CD4-positive, alpha-beta memory T cell (primary cell): ENCODE measurements at places on chromosomes 2 and 18. TPM values are rescaled to one million over a fixed set of nuclear protein-coding genes. Genes with fewer than 3 reads are reported as not detected.

DNA sequence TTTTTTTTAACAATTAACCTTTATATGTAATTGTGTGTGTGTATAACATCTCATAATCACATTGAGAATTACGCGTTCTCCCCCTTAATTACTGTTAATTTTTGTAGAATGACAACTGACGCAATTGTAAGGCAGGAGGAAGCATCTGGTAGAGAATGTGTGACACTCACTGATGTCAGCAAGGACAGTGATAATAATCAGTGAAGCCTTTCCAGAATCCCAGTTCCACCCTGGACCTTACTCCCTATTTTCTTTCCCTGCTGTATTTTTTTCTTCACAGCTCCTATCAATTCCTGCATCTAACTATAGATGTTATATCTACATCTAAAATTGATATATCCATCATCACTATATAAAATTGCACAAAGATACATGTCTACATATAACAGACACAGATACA is 16.1 kb upstream of the STRN start:
- DNase-seq: no peak

DNA sequence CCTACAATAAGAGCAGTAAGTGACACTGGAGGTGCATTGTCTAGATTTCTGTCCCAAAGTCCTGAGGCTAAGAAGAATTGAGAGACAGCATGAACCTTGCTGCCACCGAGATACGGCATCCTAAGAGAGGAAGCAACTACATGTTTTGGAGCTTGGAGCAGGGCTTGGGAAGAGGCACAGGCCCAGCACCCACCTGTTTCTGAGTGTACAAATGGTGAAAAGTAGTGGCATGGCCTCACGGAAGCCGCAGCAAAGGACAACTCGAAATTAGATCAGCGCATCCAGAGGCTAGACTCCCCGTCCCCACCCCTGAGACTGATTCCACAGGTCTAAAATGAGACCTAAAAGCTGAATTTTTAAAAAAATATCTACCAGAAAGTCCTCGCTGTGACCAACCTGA is 127.5 kb downstream of the PTGR3 start:
- DNase-seq: no peak

- DNase-seq: no peak
These were observed 194.2 kb upstream of the PKDCC start for GRCh38 chr2:41853427-41854191.

DNA sequence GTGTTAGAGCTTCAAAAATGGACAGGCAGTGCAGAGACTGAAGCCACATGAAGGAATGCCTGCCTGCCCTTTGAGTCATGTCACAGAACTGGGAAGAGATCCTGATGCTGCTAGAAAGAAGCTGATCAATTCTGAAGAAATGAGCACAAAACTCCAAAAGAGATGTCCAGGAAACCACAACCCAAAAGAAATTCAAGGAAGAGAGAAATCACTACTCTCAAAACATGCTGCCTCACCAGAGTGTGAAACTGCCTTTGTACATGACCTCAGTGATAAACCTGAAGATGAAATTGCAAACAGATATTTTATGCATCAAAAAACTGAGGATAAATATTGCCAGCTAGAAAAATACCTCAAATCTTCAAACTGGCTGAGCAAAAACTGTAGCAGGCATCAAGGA is 20.5 kb downstream of the USP40 start:
- DNase-seq: no peak

GRCh38 chr2:239804161-239805042 is 220.7 kb downstream of the NDUFA10 start:
- no peak for DNase-seq

- no peak for DNase-seq
These were observed 13.6 kb downstream of the SH3RF3 start for GRCh38 chr2:109142416-109143210.

GRCh38 chr2:4278392-4278791 is 575.0 kb downstream of the DCDC2C start:
- DNase-seq: no peak

Gene ATIC
- 85.1 TPM for total RNA-seq

DNA sequence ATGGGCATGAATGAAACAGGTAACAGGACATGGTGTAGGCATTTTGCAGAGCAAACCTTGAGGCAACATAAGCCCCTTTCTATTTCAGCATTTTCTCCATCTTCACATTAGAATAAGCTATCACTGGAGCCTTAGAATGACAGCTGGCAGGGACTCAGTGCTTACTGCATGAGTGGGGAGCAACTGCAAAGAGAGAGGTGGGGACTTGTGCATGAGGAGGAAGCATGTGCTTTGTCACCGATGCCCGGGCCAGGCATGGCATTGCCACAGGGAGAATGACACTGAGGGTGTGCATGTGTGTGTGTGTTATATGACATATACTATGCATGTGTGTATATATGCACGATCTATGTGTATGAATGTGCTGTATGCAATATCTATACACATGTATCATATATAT is 258.2 kb upstream of the RAB6C start:
- no peak for DNase-seq

DNA sequence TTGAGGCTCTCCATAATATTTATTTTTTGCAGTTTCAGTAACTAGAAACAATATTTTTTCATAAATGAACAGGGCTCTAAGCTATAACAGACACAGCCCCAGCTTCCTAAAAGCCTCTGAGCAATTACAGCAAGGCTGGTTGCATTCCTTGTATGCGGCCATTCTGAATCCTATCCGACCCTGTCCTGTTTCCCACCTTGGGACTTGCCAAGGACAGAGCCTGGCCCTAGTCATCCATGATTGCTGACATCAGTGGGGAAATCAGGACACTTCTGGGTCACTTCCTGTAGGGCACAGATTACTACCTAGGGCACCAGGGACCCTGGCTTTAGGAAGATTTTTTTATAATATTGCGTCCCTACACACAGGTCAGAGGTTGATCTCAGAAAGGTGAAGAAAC is 5.5 kb downstream of the TMEM177 start:
- no peak for DNase-seq

DNA sequence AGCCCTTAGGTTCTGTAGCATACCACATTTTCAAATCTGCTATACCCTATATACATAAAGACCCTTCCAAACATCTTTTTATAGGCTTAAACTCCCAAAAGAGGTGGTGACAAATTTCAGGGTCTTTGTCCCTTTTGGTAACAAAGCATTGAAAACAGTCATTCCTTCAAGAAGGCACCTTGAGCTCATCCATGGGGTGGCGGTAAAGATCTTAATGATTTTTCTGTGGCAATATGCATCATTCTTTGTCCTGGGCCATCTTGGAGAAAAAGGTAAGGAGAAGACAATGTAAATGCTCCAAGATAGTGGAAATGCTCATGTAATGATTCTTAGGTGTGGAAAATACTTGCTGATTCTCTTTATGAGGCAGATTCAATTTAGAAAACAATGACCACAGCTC is 890.5 kb downstream of the CNTNAP5 start:
- DNase-seq: no peak

GRCh38 chr2:71494523-71495155 is 41.3 kb downstream of the DYSF start:
- no peak for DNase-seq

Gene AFF3
- 3.9 TPM for total RNA-seq

GRCh38 chr18:48018851-48019250 is 88.4 kb upstream of the SMAD2 start:
- DNase-seq: no peak

- no peak for DNase-seq
These were observed 258.0 kb downstream of the MTX2 start for GRCh38 chr2:176526995-176527901.

GRCh38 chr18:13124411-13124810 is 94.1 kb upstream of the LDLRAD4 start:
- no peak for DNase-seq

DNA sequence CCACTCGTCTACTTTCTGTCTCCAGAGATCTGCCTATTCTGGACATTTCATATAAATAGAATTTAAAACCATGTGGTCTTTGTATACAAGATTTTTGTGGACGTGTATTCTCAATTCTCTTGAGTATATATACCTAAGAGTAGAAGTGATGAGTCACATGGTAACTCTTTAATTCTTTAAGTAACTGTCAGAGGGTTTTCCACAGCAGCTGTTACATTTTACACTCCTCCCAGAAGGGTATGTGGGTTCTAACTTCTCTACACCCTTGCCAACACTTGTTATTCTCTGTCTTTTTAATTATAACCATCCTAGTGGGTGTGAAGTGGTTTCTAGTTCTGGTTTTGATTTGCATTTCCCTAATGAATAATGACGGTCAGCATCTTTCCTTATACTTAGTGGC is 70.9 kb downstream of the MAP3K20 start:
- DNase-seq: no peak

Gene GCG
- not detected for total RNA-seq

- DNase-seq: no peak
These were observed 15.2 kb downstream of the KIDINS220 start for GRCh38 chr2:8822218-8822617.

GRCh38 chr18:44945888-44946401 is 265.3 kb downstream of the SETBP1 start:
- DNase-seq: no peak

- DNase-seq: no peak
These were observed 566.6 kb upstream of the VRK2 start for GRCh38 chr2:57479981-57480380.

Gene MC5R
- total RNA-seq: not detected

Gene SPATA3
- not detected for total RNA-seq

Gene GNAL
- total RNA-seq: 0.26 TPM

GRCh38 chr2:96526101-96526591 is 10.4 kb upstream of the ARID5A start:
- DNase-seq: no peak

Gene OXER1
- total RNA-seq: not detected

DNA sequence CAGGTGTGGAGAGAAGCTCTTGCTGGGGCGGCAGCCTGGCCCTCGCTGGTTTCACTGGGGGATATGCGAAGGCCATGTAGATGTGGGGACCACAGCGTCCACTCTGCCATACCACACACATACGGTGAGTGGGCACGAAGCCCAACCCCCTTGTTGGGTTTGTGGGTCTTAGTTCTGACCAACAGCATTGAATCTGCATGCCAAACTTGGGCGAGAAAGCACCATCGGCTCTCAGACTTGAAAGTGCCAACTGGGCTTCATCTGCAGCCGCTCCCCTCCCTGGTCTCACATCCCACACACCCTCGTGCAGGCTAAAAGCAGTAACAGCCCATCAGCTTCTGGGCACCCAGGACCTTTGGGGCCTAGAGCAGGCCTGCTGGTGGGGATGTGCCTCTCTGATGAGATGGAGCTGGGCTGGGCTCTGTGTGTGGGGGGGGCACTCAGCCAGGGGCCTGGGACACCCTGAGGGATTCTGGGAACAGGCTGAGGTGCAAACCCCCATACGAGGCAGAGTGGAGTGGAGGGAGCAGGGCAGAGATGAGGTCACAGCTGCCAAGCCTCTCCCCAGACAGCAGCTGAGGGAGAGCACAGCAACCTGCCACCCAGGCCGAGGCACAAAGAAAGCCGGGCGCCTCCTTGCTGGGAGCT is 264.4 kb downstream of the TWIST2 start:
- no peak for DNase-seq

Gene STPG4
- 0.58 TPM for total RNA-seq

Gene SLC1A4
- total RNA-seq: 10.3 TPM

- no peak for DNase-seq
These were observed 42.2 kb downstream of the RAB10 start for GRCh38 chr2:26076001-26076587.

Gene NDUFS1
- 53.4 TPM for total RNA-seq

Gene KCNJ3
- not detected for total RNA-seq

Gene FZD7
- total RNA-seq: 0.61 TPM

GRCh38 chr2:235102896-235103295 is 151.1 kb downstream of the SH3BP4 start:
- no peak for DNase-seq

- DNase-seq: no peak
These were observed 186.7 kb upstream of the RBMS1 start for GRCh38 chr2:160680294-160680693.

Gene RESP18
- not detected for total RNA-seq

Gene LRATD1
- total RNA-seq: not detected

DNA sequence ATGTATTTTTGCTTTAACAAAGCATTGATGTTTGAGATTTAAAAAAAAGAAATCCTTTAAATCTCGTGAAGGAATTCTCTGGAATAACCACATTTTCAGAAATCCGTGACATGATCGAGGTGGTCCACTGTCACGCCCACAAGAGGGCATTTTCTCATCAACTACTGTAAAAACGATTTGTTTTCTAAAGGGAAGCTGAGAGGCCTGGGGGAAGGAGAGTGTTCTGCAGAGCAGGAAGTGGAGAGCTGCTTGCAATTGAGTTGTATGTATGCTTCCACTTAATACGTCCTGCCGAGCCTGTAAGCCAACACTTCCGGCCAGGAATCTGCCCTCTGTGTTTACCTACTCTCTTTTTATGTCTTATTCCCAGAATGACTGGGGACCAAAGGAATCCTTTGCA is 19.4 kb downstream of the KLHL29 start:
- no peak for DNase-seq

GRCh38 chr2:88196490-88197087 is 26.4 kb downstream of the THNSL2 start:
- DNase-seq: no peak

Gene PLGLB2
- total RNA-seq: 3.3 TPM

- no peak for DNase-seq
These were observed 51.6 kb upstream of the ATP8B1 start for GRCh38 chr18:57854726-57855125.

Gene ICA1L
- 0.58 TPM for total RNA-seq

Gene SCN2A
- total RNA-seq: not detected

DNA sequence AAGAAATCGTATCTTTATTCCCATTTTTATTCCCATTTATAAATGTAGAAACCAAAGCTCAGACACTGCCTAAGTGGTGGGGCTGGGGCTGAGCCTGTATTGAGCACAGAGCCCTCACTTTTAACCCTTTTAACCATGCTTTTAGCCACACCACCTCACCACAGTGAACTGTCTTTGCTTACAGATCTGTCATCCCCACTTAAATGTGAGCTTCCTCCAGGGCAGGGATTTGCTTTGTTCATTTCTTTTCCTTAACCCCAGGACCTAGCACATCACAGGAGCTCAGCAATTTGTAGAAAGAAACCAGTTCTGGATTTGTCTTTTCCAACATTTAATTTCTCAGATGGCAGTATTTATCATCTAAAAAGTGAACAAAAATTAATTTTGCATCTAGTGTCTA is 2.2 kb downstream of the BOD1L2 start:
- DNase-seq: no peak

Gene ADCYAP1
- total RNA-seq: not detected

Gene KIF3C
- total RNA-seq: 5.1 TPM

Gene ASB18
- total RNA-seq: not detected

Gene TBR1
- not detected for total RNA-seq

DNA sequence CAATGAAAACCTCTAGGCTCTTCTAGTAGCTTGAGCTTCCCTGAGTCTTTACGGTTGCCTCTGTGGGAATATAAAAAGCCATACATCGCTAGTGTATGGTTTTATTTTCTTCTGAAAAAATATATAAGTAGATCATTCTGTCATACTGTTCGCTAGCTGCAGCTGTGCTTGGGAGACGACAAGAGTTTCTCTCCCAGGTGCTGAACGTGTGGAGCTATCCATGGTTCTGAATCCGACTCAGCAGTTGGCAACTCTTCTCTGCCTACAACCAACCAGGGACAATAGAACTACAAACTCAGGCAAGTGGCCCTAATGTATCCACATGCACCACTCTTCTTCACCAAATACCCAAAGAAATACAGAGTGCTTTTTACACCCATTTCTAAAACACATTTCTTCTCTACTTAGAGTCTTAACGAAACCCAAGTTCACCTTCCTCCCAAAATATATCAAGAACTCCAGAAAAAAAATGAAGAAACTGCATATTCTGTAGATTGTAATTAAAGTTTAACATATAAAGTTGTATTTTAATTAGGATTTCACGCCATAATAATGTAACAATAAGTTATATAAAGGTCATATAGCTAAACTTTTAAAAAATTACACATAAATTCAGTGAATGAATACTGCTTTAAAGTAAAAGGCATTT is 2.2 kb upstream of the KCNH7 start:
- DNase-seq: peak; percentile 4
